Daoy (cell line): ENCODE measurements at places on chromosomes 12 and 14. TPM values are rescaled to one million over a fixed set of nuclear protein-coding genes. Genes with fewer than 3 reads are reported as not detected.

- DNase-seq = no peak
Observed at GRCh38 chr14:53044486-53044885, 93.6 kb upstream of the FERMT2 start.

Gene KRT83
- total RNA-seq = not detected in 2 replicates

DNA sequence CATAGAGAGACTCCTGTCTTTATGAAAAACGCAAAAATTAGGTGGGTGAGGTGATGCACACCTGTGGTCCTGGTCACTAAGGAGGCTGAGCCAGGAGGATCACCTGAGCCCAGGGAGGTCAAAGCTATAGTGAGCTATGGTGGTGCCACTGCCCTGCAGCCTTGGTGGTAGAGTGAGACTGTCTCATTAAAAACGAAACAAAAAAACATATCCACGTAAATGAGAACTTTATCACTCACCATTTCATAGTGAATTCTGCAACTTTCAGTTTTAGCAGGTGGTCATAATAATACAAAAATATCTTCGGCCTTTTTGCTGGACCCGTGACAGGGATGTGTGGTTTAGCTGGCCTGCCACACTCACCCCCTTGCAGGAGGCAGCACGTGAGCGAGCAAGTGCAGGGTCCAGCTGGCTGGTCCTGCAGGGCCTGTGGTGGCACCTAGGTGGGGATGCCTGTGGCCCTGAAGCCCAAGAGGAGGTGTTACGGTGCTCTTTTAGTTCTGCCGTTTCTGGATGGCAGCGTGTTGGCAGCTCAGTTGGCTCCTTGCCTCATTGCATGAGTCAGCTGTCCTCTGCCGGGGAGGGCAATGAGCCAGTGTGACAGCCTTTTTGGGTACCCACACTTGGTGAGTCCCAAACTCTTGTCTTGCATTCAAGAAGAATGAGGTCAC lies 1330.7 kb upstream of the TMEM132C start:
- DNase-seq = peak; percentile 83

Gene ABCC9
- total RNA-seq = 0.03 and 0.06 TPM in 2 replicates

Gene PTHLH
- 67.1 and 75.0 TPM in 2 replicates for total RNA-seq

Gene NTF3
- total RNA-seq = 12.7 and 25.3 TPM in 2 replicates

Gene MYF6
- total RNA-seq = not detected in 2 replicates

Gene AKAP6
- total RNA-seq = 0.48 and 2.1 TPM in 2 replicates

GRCh38 chr12:110825530-110825929 lies 21.3 kb upstream of the CCDC63 start:
- DNase-seq = no peak

DNA sequence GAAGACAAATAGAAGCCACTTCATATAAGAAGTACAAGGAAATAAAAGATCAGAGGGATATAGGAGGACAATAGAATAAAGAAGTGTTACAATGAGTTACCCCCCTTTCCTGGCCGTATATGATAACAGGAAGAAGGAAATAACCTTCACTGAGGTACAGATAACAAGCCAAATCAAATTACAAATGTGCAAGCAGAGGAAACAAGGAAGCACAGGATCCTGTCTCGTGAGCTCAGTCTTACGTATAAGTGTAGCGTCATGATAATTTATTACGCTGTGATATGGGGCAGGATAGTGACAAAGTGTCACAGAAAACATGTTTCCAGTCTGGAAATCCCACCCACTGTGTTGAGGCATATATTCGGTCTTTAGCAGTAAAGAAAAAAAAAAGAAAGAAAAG lies 26.5 kb downstream of the CRACR2A start:
- no peak for DNase-seq

GRCh38 chr14:99040052-99040451 lies 231.9 kb downstream of the BCL11B start:
- DNase-seq = no peak

Gene C1QL4
- 0.06 and 0.80 TPM in 2 replicates for total RNA-seq

Gene IFNG-AS1
- total RNA-seq = not detected in 2 replicates

Gene GUCY2C
- total RNA-seq = not detected in 2 replicates

DNA sequence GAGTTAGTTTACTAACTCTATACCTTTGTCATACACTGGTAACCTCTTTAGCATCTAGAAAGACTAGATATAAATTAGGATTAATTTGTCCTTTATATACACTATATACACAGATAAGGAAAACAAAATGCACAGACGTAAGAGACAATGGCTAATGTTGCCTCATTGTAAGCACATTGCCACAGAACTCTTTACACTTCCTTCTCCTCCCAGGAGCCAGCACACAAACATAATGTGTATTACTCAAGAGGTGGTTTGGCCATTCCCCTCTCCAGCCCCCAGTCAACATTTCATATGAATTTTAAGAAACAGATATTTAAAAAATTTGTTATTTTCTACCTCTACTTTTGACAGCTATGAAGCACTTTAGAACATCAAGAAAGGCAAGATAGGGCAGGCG lies 131.4 kb upstream of the OR4E1 start:
- no peak for DNase-seq

DNA sequence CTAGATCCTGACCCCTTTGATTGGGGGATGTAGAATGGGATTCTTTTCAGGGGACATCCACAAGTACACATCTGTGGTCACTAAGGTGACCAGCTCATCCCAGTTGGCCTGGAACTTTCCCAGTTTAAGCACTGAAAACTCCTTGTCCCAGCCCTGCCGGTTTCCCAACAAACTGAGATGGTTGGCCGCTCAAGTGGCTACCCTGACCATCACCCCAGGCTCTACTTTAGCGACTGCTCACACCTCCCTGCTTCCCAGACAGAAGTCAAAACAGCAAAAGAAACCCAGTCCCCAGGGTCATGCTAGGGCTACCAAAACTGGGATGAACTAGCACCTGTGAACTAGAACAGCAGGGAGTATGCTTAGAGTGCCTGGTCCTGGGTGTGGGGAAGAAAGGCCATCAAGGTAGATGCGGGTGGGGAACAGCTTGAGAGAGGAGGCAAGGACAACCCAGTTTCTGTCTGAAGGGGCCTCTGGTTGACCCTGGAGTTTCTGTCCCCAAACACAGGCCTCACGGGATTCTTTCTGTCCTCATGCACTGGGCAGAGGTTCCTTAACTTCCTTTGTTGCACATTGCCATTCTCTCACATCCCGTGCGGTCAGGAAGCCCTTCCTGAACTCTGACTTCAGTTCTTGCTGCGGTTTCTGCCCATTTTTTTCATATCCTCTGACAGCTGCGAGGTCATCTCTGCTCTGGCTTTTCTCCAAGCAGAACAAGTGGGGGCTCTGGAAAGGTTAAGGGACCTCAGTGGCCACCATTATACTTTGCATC lies 1.6 kb downstream of the LTB4R start:
- DNase-seq = peak; percentile 32

Gene ESPL1
- total RNA-seq = 29.0 and 31.6 TPM in 2 replicates

Gene SLC15A5
- total RNA-seq = not detected in 2 replicates

DNA sequence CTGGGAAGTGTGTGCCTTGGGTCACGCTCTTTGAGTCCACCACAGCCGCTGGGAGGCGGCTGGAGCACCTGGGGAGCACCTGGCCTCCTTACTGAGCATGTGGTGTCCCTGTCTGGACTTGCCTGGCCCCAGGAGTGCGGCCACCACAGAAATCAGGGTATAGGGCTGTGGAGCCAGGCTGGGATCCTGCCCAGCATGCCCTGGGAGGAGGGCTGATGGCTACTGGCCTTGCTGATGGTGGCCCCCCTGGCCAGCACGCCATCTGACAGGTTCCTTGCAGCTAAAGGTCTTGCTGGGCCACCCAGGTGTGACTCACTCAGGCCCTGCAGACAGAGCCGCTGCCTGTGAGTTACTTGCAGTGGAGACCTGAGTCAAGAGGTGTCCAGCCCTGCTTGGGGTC lies 6.0 kb downstream of the ULK1 start:
- DNase-seq = no peak

DNA sequence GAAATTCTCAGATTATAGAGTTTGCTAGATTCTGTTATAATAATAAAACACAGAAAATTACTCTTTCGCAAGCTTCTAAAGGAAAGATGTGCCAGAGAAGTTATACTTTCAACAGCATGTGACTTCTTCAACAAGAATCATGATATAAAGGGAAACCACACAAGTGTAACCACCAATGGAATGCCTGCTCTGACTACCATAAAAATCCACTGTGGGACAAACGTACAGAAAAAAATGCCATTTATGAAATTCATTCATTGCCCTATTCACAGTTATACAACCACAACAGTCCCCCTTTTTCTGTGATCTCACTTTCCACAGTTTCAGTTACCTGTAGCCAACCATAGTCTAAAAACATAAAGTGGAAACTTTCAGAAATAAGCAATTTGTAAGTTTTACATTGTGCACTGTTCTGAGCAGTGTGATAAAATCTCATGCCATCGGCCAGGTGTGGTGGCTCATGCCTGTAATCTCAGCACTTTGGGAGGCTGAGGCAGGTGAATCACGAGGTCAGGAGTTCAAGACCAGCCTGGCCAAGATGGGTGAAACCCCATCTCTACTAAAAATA lies 3.2 kb downstream of the CATSPERB start:
- DNase-seq = no peak

Gene PABPN1
- total RNA-seq = 92.2 and 127 TPM in 2 replicates

Gene PLA2G1B
- not detected in 2 replicates for total RNA-seq

DNA sequence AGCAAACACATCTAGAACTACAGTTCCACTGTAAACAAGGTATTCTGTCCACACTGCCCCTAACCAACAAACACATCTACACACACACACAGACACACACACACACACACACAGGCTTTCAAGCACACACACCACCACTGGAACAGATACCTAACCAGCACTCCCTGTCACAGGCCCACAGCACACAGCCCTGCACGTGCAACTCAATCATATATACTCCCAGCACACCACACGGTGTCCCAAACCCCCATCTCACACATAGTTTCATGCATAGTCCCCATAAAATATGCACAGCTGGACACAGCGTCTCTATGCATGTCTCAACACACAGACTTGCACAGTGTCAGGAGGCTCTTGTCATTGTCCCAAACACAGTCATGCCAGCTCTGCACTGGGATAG lies 27.6 kb downstream of the KRT8 start:
- no peak for DNase-seq

GRCh38 chr12:114976959-114977358 lies 293.0 kb upstream of the TBX3 start:
- peak; percentile 14 for DNase-seq

Gene KLRG1
- 0.12 and 0.69 TPM in 2 replicates for total RNA-seq

GRCh38 chr12:122963941-122964265 lies 2.4 kb downstream of the ABCB9 start:
- no peak for DNase-seq

DNA sequence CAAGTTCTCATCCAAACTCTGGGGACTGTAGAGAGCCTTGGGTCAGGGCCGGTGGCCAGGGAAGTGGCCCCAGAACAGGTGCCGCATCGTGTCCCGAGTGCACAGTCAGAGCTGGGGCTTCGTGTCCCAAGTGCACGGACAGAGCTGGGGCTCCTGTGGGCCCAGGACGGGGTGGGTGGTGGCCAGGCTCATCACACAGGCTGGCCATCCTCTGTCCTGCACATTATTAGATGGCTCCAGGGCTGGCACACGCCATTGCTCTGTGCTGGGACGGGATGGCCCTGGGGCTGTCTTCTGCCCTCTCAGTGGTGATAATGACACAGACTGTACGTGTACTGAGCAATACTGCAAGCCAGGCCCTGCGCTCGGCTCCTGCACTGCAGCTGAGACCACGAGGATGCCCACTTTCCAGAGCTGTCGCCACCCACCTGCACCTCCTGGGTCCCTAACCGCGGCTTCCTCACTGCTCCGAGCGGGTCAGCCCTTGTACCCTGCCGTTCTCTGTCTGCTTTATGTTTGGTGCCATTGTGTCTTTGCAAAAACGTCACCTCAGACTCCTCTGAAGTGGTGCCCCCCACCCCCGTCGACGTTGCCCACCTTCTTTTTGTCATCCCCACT lies 1.9 kb downstream of the FBRSL1 start:
- no peak for DNase-seq

GRCh38 chr12:89247541-89247942 lies 104.8 kb downstream of the DUSP6 start:
- no peak for DNase-seq

Gene SLC25A21
- 37.0 and 105 TPM in 2 replicates for total RNA-seq

- no peak for DNase-seq
Observed at GRCh38 chr12:64660237-64661018, 50.1 kb downstream of the RASSF3 start.

Gene KRT79
- total RNA-seq = 0.57 and 2.6 TPM in 2 replicates

- DNase-seq = peak; percentile 66
Observed at GRCh38 chr12:91406920-91407341, 224.3 kb upstream of the DCN start.

Gene GLIPR1L1
- not detected in 2 replicates for total RNA-seq

Gene LRRIQ1
- total RNA-seq = 0.51 and 1.6 TPM in 2 replicates
